ENCODE measurements at places on chromosomes 16 and 17.

DNA sequence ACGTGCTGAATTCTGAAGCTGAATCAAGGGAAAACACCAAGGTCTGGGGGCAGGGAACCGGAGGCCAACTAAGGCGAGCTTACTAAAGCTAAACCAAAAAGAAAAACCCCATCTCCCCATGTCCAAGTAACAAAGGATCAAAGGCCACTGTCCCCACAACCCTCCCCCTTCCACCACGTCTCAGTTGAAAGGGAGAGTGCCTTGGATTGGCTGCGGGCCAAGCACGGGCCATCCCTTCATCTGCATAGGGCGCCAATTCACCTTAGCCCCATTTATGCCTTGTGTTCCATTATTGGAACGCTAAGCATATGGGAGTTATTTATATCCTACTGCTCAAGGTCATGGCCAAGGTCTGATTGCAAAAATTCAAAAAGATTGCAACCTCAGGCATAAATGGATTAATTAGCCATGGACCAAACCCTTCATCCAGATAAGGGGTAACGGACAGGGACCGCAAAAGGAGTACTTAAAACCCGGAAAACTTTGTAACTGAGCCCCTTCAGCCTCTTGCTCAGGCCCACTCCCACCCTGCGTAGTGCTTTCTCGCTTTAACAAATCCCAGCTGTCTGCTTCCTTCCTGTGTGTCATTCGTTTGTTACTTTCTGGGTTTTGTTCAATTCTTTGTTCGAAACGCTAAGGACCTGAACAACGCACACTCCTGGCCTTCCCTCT is 740 bp upstream of the ATP6V0D1 start:
- DNase-seq, result no peak

- no peak for DNase-seq
Observed at GRCh38 chr17:9343516-9343915, 232.1 kb downstream of the STX8 start.

DNA sequence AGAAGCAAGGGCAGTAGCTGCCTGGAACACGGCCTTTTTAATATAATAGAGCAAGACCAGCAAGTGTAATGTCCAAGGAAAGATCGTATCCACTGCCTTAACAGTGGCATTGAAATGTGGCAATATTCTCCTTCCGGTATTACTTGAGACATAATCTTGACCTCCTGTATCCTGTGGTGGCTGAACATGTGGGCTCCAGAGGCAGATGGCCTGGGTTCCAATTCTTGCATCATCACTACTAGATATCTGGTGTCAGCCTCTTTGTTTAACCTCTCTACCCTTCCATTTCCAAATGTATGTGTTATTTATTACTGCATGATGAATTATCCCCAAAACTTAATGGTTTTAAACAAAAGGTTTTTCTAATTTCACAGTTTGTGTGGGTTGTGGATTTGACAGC is 3.5 kb upstream of the CDYL2 start:
- DNase-seq, result no peak

- DNase-seq, result no peak
Observed at GRCh38 chr17:78234261-78234865, 2.9 kb downstream of the TMEM235 start.

DNA sequence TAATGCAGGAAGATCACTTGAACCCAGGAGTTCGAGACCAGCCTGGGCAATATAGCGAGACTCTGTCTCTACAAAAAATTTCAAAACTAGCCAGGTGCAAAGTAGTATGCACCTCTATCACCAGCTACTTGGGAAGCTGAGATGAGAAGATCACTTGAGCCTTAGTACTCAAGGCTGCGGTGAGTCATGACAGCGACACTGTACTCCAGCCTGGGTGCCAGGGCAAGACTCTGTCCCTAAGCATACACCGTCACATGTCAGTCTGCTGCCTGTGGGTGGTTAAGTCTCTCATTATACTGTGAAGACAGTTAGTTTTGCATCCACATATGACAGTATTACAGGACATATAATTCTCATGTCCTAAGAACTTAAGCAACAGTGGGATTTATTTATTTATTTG is 21.8 kb downstream of the NMRAL1 start:
- DNase-seq, result no peak

GRCh38 chr16:54955757-54956156 is 25.1 kb downstream of the IRX5 start:
- no peak for DNase-seq

DNA sequence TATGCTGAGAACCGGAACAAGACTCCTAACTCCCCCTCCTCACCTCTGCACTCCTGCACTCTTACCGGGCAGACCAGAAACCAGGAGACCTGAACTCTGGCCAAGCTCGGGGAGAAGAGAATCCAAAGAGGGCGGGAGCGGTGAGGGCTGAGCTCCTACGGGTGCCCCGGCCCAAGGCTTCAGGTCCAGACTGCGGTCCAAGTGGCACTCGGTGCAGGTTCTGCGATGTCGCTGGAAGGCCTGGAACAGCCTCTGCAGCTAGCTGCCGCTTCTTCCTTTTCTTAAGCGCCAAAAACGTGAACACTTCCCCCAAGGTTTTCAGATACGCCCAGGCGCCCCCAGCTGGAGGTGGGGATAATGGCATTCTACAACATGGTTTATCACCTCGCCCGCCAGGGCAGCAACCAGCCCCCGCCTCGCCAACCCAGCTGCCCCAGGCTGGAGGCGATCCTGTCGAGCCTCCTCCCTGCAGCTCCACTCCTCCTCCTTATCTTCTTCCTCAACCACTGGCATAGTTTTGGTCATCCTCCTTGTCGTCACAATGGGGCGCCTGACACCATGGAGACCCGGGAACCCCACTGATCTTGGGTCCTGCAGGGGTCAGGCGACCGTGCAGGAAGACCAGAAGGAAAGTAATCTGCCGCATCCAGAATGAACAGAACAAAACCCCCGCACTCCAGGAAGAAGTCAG is 1735.9 kb downstream of the TP53TG3F start:
- DNase-seq, result no peak

GRCh38 chr16:10679921-10680320 is 14.8 kb downstream of the TEKT5 start:
- DNase-seq, result no peak

DNA sequence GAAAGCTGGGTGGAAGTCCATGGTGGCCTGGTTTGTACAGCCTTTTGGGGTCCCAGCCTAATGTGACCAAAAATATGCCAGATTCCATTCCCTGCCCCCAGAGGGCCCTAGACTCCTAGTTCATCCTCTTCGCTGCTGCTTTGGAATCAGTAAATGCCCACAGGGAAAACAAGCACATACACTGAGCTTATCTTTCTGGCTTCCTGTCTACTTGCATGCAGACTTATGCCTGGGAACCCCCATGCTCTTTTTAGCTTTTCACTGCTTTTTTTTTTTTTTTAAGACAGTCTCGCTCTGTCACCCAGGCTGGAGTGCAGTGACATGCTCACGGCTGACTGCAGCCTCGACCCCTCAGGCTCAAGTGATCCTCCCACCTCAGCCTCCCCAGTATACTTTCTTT is 6.2 kb upstream of the CD300LG start:
- no peak for DNase-seq

- DNase-seq, result no peak
Observed at GRCh38 chr17:75806822-75807500, 22.4 kb downstream of the UNK start.

DNA sequence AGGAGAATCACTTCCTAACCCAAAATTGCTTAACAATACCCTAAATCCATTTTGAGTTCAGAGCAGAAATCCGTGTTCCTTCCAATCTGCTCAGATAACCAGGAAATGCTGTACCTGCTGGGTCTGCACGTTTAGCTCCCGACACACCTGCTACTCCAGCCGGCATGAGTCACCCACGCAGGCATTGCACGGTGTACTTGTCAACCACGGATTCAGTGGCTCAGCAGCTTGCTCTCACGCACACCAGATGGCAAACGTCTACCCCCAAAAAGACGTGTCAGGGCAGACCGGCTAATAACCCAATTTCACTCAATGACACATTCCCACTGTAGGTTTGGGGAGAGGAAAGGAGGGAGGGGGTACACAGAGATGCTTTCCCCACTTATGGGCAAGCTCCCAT is 468.1 kb downstream of the SOX9 start:
- no peak for DNase-seq

DNA sequence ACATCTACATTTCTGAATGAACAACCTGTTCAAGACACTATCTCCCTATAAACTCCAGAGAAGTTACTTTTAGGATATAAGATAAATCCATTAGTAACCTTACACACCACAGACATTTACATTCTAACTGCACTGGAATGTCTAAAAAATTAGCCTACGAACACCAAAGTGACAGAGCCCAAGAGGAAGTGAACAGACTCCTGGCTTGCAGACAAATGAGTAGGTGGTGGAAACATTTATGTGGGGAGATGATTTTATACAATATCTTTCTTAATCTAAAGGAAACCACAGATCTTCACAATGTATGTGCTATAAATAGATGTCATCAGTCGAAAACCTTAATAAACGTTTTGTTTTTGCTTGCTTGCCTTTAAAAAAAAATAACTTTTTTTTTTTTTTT is 18.8 kb downstream of the ZNF652 start:
- no peak for DNase-seq

- DNase-seq, result no peak
Observed at GRCh38 chr16:27839419-27839818, 224.1 kb downstream of the GSG1L start.

GRCh38 chr16:53947642-53948041 is 243.7 kb downstream of the FTO start:
- no peak for DNase-seq

DNA sequence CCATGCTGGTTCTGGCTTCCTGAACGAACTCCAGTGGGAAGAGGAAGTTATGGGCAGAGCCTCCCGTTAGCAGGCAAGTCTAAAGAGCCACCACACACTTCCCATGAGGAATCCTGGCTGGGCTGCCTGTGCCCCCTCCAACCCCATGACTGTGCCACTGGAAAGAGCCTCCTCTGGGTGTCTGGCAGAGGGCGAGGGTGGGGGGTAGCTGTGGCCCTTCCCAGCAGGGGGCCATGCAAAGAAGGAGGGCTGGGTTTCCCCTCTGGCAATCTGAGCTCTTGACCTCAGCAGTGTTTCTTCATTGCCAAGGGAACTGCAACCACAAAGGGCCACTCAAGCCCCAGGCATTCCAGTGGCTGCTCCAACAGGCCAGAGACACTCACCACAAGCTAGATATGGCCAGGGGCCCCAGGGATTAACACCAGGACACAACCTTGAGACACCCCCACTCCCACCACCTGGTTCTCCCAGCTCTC is 1.7 kb upstream of the RRAD start:
- DNase-seq, result no peak

DNA sequence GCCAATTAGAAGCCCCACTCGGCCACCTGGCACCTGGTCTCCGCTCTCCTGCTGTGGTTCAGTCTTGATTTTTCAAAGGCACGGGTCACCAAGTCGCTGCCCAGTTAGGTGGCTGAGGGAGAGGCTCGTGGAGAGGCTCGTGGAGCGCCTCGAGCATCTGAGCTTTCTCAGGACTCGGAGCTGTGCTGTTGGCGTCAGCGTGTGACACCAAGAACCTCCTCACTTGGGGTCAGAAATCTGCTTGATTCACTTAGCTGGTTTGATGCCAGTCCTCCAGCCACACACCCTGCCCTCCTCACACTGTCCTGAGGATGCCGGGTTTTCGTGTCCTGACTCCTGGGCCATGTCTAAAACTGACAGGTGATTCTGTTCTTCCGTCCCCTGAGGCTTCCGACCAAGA is 82.6 kb downstream of the SOCS1 start:
- DNase-seq, result no peak

Measured in stimulated activated CD4-positive, alpha-beta T cell treated with anti-CD3 and anti-CD28 coated beads, Interleukin-1b, Interleukin-23, amount 100 ng/mL, for 24 hours (primary cell).